CD4-positive, CD25-positive, alpha-beta regulatory T cell (primary cell): ENCODE measurements at places on chromosomes 12 and 14. TPM values are rescaled to one million over a fixed set of nuclear protein-coding genes. Genes with fewer than 3 reads are reported as not detected.

- H3K36me3 ChIP-seq, result peaks cover 6% of the 10 kb centered on the region
- no peak overlapping the region for H3K4me3 ChIP-seq
- H3K27ac ChIP-seq, result no peak overlapping the region
- no peaks in the 10 kb centered on the region for H3K27me3 ChIP-seq
- peaks cover 16% of the 10 kb centered on the region for H3K4me1 ChIP-seq
These were observed 340.3 kb upstream of the RGS6 start for GRCh38 chr14:71591929-71592328.

The HOXC12 gene
- not detected for total RNA-seq

GRCh38 chr12:15763328-15763727 is 25.9 kb downstream of the EPS8 start:
- no peak overlapping the region for H3K4me3 ChIP-seq
- H3K27ac ChIP-seq, result no peak overlapping the region
- DNase-seq, result no peak
- no peaks in the 10 kb centered on the region for H3K4me1 ChIP-seq

DNA sequence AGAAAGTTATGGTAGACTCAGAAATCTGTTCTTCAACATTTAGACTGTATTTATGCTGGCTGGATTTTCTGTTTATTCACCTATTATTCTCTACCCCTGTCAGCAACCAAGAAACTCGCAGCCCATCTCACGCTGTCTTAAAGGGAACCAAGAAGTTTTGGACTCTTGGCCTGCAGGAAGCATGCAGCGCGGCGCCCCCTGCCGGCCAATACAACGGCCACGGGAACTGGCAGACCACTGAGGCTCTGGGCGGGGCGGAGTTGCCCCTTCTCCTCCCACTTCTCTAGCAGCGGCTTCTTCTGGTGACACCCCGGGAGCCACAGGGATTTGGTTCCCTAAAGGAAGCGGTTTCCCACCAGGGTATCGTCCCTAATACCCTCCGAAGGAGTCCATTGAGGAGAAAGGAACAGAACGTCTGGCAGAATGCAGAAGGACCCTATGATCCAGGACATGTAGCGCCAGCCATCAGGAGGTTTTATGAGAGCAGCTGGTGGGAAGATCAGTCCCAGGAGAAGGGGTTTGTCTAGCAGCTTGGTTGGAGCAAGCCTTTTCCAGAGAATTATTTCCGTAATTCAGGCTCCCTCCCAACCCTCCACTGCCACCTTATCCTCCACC is 21.0 kb upstream of the RNASE2 start:
- no peak overlapping the region for H3K4me3 ChIP-seq
- no peaks in the 10 kb centered on the region for H3K4me1 ChIP-seq
- H3K27me3 ChIP-seq, result peaks cover 2% of the 10 kb centered on the region
- no peaks in the 10 kb centered on the region for H3K36me3 ChIP-seq

DNA sequence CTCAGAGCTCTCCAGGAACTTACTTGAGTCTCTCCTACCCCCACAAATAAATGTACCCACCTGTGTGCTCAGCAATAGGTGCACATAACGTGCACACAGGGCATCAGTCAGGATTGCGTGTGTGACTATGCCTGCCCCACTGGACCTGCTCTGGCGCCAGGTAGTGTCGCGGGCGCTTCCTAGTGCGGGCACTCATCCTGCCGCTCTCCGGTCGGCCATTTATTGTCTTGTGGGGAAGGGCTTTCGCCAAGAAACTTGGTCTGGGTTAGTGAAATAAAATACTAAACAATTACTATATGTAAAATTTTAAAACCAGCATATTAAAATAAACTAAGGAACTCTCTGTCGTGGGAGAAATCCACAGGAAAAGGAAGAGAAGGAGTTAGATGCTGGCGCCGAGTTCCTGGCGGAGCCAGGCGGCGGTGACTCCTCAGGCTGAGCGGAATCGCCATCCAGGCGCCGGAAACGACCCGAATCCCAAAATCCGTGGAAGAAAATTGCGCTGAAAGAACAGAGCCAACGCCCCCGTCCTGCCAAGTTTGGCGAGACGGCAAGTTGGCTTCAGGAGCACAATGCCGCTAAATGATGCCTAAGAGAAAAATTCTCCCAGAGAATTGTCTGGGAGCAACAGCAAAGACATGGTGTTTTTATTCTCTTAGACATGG is 7.9 kb upstream of the HOXC13 start:
- H3K27ac ChIP-seq, result no peak overlapping the region
- peaks cover 75% of the 10 kb centered on the region for H3K27me3 ChIP-seq
- peaks cover 3% of the 10 kb centered on the region for H3K4me1 ChIP-seq

The STX2 gene
- total RNA-seq, result 29.5 TPM

The TPPP2 gene
- total RNA-seq, result not detected

- no peak overlapping the region for H3K4me3 ChIP-seq
- no peaks in the 10 kb centered on the region for H3K36me3 ChIP-seq
- no peak for DNase-seq
- no peaks in the 10 kb centered on the region for H3K27me3 ChIP-seq
- H3K4me1 ChIP-seq, result no peaks in the 10 kb centered on the region
- H3K27ac ChIP-seq, result no peak overlapping the region
These were observed 179.0 kb downstream of the SLC15A4 start for GRCh38 chr12:128644664-128645296.

DNA sequence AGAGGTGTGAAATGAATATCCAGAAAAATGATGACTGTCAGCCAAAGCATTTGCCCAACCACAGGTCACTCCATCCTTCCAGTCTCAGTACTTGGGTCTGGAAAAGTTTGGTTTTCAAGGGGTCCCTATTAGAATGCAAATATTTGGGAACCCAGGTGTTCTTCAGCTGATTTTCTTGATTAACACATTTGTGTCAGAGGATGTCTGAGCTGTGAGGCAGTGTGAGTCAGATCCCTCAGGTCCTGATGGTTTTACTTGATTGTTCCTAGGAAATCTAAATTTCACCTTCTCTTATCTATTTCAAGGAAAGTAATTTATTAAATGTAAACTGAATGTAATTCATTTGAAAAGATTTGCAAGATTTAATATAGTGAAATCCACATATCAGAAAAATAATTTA is 71.5 kb downstream of the SSPN start:
- DNase-seq, result no peak
- H3K27ac ChIP-seq, result no peak overlapping the region
- no peaks in the 10 kb centered on the region for H3K4me1 ChIP-seq
- no peaks in the 10 kb centered on the region for H3K36me3 ChIP-seq
- peaks cover 2% of the 10 kb centered on the region for H3K27me3 ChIP-seq
- H3K4me3 ChIP-seq, result no peak overlapping the region

DNA sequence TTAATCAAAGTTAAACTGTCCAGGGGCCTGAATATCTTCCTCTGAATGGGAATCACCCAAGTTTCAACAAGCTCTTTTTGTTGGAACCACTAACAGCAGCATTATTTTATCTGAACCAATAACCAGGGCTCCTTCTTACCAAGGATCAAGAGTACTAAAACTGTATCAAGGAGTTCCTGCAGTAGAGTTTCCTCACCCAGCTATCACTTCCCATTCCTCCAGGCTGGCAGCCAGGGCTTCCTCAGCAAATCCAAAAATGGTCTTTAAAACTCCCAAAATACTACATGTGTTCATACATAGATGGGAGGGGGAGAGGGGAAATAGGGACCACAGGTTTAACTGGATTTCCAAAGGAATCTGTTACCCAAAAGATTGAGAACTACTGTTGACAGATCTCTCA is 10.5 kb downstream of the FMNL3 start:
- H3K4me3 ChIP-seq, result no peak overlapping the region
- no peaks in the 10 kb centered on the region for H3K27me3 ChIP-seq
- no peak overlapping the region for H3K27ac ChIP-seq
- H3K4me1 ChIP-seq, result peaks cover 21% of the 10 kb centered on the region

DNA sequence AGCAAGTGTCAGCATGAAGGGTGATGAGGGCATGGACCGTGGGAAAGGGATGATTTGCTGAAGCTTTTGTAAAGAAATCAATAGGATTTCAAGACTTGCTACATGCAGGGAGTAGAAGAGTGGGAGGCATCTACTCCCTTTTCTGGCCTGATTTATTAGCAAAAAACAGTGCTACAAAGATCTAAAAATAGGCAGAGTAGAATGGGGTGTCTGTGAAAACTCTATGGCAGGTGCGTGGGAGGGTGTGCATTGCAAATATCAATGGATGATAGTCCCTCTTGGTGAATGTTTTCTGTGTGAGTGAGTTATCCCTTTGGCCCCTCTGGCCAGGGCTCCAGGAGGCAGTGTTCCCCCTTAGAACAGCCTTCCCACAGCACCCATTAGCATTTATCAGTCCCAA is 139.0 kb downstream of the SMOC1 start:
- H3K36me3 ChIP-seq, result no peaks in the 10 kb centered on the region
- H3K27me3 ChIP-seq, result no peaks in the 10 kb centered on the region
- DNase-seq, result no peak
- no peak overlapping the region for H3K4me3 ChIP-seq

The FANCM gene
- 9.2 TPM for total RNA-seq

The C14orf93 gene
- total RNA-seq, result 8.5 TPM

- no peak overlapping the region for H3K27ac ChIP-seq
- H3K36me3 ChIP-seq, result no peaks in the 10 kb centered on the region
- no peaks in the 10 kb centered on the region for H3K27me3 ChIP-seq
- no peaks in the 10 kb centered on the region for H3K4me1 ChIP-seq
These were observed 168.5 kb downstream of the RIMBP2 start for GRCh38 chr12:130547480-130548155.

The PPP4R4 gene
- total RNA-seq, result 0.15 TPM

DNA sequence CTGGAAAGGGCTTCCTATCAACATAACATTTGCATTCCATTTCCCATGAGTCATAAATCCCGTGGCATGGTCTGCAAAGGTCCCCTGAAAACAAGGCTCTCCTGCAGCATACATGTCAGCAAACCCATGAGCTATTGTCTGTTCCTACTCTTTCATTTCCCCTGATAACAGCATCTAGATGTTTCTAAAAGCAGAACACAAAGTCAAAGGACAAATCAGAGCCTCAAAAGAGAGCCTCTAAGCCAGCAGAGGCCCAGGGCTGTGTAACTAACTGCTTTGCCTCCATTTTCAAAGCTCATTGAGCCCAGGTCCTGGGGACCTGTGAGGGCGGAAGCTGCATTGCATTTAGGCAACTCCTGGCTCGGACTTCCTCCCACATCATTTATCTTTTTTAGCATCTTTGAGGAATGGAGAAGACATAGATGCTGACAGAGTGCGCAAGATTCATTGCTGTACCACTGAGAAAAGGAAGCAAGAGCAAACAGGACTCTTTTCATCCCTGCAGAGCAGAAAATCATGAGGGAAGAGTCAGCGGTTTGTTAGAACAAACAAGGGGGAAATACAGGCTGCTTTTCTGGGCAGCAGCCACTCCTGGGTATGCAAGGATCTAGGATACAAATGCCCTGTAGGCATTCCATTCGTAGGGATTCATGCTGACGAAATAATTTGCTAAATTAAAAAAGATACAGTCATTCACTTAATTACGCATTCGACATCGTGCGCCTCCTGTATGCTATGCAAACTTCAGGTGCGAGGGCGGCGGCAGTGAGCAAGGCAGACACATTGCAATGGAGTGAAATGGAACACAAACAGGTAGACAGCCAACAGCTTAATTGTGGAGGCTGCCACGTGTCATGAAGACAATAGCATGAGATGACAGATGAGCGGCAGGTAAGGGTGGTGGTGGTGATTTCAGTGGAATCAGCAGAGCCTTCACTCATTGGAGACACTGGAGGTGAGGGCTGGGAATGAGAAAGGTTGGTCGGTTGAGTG is 131.0 kb downstream of the TMEM132D start:
- H3K27me3 ChIP-seq, result no peaks in the 10 kb centered on the region
- no peaks in the 10 kb centered on the region for H3K4me1 ChIP-seq
- no peak overlapping the region for H3K4me3 ChIP-seq
- no peaks in the 10 kb centered on the region for H3K36me3 ChIP-seq

DNA sequence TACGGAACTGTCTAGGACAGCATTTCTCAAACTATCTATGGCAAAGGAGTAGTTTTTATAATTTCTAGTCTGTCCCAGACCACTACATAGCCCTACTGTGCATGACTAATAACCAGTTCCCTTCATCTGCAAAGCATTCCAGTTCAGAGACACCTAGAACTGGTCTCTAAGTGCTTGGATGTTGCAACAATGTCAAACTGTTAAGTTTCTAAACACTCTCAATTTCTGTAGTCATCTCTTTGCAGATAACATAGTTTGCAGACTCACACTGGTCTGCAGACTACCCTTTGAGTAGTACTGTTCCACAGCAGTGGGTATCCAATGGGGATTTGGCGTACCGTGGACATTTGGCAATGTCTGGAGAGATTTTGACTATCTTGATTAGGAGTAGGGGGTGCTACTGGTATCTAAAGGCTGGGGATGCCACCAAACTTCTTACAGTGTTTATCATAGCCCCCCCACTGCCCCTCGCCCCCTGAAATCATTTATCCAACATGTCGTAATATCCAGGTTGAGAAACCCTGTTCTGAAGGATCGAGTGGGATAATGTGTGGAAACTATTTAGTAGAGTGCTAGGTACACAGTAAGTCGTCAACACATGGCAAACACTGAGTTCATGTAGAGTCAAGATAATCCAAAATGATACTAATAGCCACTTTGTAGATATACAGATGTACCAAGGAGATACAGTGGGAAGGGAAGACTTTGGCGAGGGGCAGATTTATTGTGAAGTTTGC is 1.7 kb downstream of the C12orf76 start:
- no peaks in the 10 kb centered on the region for H3K27me3 ChIP-seq
- peaks cover 11% of the 10 kb centered on the region for H3K36me3 ChIP-seq
- H3K4me3 ChIP-seq, result peak overlapping the region; percentile 97
- H3K27ac ChIP-seq, result no peak overlapping the region
- peaks cover 22% of the 10 kb centered on the region for H3K4me1 ChIP-seq

DNA sequence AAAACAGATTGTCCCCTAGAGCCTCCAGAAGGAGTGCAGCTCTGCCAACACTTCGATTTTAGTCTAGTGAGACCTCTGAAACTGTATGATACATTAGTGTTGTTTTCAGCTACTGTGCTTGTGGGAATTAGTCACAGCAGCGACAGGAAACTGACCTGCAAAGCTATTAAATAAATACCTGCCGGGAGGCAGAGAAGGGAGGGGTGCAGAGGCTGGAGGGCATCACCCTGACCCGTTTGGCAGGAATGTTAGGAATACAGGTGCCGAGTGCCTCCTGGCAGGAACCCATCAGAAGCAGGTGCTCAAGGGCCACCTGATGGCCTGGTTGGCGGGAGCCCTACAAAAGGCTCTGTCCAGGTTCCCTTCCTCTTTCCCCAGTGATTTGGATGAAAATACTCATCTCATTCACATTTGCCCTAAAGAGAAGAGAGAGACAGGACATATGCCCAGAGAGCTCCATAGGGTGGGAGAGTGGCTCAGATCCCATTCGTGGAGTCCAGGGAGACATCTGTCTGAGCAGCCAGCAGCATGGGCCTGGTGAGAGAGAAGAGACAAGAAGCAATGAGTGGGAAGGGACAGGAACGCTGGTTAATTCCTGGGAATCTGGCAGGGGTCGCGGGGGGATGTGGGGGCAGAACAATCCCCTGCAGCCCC is 44.6 kb downstream of the C14orf132 start:
- DNase-seq, result no peak
- H3K36me3 ChIP-seq, result no peaks in the 10 kb centered on the region
- no peaks in the 10 kb centered on the region for H3K4me1 ChIP-seq
- H3K4me3 ChIP-seq, result no peak overlapping the region
- H3K27ac ChIP-seq, result no peak overlapping the region
